ENCODE measurements at places on chromosomes 3 and 15.

DNA sequence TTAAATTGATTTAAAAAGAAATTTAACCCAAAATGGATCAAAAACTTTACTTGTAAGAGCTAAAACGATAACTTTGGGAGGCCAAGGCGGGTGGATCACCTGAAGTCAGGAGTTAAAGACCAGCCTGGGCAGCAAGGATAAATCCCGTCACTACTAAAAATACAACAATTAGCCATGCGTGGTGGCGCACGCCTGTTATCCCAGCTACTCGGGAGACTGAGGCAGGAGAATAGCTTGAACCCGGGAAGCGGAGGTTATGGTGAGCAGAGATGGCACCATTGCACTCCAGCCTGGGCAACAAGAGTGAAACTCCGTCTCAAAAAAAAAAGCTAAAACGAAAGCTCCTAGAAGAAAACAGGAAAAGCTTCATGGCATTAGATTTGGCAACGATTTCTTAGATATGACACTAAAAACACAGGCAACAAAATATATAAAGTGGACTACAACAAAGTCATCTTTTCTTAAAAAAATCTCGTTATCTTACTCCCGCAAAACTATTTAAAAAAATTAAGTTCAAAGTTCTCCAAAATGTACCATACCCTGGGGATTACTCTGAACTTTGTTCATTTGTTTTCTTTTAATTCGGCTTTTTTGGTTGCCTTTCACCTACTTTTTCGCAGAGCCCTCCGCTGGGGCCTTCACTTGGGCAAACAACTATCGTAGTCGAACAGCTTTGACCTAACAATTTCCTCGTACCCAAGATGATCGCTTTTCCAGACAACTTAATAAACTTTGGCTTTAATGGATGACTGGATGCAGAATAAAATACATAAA lies 2.9 kb downstream of the HDDC3 start:
- DNase-seq: peak; percentile 18

DNA sequence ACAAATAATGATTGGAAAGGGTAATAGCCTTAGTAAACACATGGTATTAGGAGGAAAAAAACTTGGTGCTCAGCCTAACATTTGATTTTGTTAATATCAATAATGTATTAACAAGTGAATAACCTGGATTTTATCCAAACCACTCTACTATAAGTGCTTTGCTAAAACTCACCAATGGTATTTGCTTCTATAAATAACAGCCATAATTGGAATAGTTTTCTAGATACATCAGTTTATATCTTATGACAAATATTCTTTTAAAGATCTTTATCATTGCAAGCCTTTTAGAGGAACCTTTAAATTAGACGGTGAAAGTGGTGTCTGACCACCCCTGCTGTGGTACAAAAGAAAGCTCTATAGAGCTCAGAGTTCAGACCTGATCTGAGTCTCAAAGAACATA lies 123.9 kb downstream of the SHOX2 start:
- DNase-seq: no peak

GRCh38 chr3:15164340-15164739 lies 41.7 kb upstream of the CAPN7 start:
- no peak for DNase-seq

DNA sequence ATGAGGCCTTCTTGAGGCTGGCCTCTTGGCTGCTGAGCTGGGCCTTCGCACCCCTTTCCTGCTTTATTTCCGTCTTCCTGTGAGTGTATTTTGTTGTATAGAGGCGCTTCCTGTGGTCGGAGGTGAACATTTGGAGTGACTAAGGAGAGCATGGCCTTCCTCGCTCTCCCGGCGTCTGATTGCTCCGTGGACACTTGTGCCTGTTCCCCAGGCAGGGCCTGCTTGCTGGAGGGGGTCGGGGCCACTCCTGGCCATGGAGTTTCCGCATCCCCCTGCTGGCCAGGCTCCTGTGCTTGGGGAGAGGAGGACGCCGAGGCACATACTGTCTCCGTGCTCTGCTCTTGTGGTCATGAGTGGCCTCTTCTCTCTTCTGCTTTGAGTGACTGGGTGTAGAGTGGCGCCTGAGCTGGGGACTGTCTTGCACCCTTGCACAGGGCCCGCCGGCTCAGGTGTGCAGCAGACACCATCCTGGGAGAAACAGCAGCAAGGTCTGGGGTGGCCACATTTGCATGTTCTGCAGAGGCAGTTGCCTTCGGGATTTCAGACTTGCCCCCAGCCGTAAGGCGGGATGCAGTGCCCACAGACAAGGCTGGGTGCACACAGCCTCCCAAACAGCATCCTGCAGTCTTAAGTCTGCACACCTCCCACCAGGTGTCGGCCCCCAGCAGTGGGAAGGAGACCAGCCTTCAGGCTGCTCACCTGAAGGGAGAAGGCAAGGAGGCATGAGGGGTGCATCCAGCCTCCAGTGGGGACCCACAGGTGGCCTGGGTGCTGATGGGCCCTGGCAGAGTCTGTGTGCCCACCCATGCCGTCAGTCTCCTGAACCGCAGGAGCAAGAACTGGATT lies 16.4 kb downstream of the KLF13 start:
- no peak for DNase-seq

DNA sequence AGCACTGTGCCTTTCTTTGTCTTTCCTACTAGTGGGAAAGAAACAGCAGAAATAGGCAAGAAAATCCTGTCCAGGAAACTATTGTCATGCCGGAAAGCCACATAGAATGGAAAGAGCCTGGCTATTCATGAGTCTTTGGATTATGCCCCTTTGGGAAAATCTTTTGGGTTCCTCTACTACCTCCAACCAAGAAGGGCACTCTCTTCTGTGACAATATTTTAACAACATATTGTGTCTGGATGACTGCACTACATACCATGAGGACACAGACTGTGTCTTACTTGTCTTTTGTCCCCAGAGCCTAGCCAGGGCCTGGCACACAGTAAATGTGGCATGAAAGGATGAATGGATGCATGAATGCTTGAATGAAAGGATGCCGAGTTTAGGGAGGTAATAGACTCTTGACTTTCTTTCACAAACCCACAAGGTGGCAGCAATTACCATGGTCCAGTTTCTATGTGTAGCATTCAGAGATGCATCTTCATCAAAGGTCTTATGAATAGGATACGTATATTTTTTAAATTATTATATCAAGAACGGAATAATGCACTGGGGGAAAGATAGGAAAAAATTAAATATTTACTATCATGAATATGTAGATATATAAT lies 30.3 kb downstream of the ARL14 start:
- DNase-seq: peak; percentile 59

DNA sequence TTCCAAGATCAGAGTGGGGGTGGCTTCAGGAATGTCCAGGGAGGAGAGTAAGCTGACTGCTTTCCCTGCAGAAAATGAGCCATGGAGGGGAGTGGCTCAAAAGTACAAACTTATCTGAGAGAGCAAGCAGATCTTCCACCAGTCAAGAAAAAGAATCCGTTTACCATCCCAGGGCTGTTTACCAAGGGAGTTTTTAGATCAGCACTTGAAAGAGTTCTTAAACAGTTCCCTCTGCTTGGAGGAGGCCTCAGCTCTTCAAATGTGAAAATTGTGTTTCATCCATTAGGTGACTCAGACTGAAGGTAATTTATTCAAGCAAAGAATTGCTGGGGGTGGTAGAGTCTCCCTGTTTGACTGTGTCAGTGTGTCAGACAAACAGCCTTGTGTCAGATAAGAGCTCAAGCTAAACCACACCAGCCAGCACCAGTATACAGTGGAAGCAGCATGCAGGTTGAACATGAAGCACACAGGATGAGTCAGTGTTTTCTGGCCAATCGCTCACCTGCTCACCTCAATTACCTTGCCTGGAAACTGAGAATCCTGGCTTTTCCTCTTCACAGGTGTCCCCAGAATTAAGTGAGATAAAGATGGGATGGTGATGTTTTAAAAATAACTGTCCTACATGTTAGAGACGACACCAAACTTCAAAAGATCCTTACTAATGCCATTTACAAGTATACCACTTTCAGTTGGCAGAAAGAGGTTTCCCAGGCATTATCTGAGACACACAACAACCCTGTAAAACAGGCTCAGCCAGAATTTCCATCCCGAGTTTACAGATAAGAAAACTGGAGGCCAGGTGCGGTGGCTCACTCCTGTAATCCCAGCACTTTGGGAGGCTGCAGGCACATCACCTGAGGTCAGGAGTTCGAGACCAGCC lies 21.7 kb downstream of the SH3BP5 start:
- DNase-seq: no peak

GRCh38 chr3:118110211-118110610 lies 924.4 kb downstream of the IGSF11 start:
- DNase-seq: no peak

- DNase-seq: peak; percentile 46
These were observed 48.6 kb downstream of the GAP43 start for GRCh38 chr3:115671761-115672455.

GRCh38 chr3:107861904-107862303 lies 228.9 kb downstream of the CD47 start:
- peak; percentile 13 for DNase-seq

- DNase-seq: no peak
These were observed 4.6 kb upstream of the APBA2 start for GRCh38 chr15:28881170-28881569.

All from RPMI8226 (cell line).